Fibroblast of the aortic adventitia (primary cell): ENCODE measurements at places on chromosomes 12 and 14. TPM values are rescaled to one million over a fixed set of nuclear protein-coding genes. Genes with fewer than 3 reads are reported as not detected.

- DNase-seq, result peak; percentile 99
Measured at GRCh38 chr12:2264651-2265232, 212.0 kb downstream of the CACNA1C start.

DNA sequence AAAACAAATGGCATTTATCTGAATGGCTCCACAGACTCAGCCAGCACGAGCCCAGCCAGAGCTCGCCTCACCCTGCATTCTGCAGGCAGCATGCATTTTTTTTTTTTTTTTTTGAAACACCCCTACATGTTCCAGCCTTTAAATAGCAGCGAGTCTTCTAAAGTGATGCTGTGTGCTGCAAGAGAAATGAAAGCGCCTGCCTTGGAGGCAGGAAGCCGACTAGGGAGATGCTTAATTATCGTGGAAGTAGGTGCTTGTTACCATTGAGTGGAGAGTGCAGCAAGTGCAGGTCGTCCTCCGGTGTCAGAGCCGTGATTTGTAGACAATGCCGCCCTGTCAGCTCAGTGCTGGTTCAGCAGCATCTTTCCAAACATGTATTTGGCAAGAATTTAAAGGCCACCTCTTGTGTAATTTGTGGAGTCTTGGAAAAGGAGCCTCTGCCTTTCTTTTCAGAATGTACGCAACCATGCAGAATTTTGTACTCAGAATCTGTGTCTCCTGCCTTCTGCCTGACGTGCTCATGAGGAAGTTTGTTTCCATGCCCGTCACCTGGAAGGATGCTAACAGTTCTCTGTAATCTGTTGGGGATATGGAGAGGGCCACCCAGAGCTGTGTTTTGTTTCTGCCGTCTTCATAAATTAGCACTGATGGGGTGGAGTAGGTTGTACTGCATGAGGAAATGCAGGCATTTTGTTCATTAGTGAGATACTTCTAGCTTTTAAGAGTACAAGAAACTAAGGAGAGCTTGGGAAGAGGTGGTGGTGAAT is 345.9 kb upstream of the RGS6 start:
- peak; percentile 79 for DNase-seq

GRCh38 chr12:68305278-68305677 is 26.9 kb downstream of the MDM1 start:
- no peak for DNase-seq

DNA sequence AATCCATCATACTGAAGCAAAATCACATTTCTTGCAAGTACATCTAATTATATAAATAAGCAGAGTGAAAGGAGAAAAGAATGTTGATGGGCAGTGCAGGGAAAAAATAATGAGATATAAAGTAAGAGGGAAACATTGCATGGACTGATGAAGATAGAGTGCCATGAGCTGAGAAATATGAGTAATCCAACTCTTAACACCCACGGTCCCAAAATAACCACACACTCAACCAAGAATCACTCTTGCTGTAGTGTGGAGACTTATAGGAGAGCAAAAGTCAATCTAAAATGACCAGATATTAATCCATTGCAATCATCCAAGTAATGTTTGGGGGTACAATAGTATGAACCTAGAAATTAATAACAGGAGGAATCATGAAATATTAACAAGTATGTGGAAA is 40.2 kb downstream of the MYF5 start:
- peak; percentile 12 for DNase-seq

- peak; percentile 1 for DNase-seq
Measured at GRCh38 chr12:40300490-40300889, 75.7 kb downstream of the LRRK2 start.

DNA sequence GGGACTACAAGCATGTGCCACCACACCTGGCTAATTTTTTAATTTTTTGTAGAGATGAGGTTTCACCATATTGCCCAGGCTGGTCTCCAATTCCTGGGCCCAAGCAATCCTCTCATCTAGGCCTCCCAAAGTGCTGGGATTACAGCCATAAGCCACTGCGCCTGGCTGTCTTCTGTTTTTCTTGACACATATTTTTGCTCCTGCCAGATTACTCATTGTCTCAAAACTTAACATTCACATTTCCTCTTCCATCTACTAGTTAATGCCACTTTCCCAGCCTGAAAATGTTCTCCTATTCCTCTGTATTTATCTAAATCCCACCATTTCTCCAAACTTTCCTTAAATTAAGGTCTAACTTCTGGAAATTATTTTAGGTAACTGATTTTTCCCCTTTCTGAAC is 36.2 kb upstream of the KCNH3 start:
- peak; percentile 55 for DNase-seq

GRCh38 chr14:31174433-31174832 is 33.2 kb downstream of the HECTD1 start:
- DNase-seq, result no peak

DNA sequence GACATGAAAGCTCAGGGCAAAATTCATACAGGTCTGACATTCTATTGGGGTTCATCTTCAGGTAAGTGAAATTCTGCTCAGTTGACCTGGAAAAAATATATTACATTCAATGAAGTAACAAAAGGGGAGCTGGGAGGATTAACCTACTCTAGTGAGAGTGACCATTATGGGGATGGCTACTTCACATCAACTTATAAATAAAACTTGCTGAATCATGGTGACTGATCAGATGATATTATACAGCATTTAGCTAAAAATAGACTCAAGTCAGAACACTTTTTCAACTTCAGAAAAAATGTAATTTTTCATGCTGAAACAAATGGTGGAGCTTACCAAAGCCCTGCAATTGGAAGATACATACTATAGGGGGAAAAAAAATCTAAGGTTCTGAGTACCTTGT is 800.2 kb downstream of the FSCB start:
- peak; percentile 66 for DNase-seq

DNA sequence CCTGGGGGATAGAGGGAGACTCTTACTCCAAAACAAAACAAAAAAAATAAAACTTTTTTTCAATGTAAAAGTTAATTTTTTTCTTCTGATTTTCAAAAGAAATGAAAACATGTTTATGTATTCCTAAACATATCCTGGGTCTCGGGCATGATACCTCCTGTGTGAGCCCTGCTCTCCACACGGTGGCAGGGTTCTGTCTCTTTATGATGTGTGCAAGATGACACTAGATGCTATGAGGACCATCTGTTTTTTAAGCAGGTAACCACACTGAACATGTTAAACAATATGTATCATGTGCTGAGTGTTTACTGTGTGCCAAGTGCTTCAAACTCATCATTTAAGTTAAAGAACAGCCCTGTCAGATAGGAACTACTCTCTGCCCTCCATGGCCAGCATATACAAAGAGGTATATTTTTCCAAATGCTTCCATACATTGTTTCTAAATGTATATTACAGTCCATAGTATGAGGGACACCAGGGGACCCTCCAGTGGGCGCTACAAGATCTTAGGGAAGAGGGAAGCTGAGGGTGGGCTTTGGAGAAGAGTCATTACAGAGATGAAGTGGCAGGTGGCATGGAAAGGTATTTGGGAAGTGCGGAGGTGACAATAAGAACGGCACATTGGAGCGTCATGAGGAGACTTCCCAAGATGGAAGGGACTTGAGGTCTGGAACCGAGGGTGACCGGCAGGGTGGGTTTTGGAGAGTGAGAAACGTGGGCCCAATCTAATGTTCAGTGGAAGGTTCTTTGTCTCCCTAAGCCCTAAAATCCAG is 28.5 kb downstream of the FOS start:
- no peak for DNase-seq

- DNase-seq, result peak; percentile 38
Measured at GRCh38 chr14:69096781-69097475, 56.0 kb downstream of the DCAF5 start.

DNA sequence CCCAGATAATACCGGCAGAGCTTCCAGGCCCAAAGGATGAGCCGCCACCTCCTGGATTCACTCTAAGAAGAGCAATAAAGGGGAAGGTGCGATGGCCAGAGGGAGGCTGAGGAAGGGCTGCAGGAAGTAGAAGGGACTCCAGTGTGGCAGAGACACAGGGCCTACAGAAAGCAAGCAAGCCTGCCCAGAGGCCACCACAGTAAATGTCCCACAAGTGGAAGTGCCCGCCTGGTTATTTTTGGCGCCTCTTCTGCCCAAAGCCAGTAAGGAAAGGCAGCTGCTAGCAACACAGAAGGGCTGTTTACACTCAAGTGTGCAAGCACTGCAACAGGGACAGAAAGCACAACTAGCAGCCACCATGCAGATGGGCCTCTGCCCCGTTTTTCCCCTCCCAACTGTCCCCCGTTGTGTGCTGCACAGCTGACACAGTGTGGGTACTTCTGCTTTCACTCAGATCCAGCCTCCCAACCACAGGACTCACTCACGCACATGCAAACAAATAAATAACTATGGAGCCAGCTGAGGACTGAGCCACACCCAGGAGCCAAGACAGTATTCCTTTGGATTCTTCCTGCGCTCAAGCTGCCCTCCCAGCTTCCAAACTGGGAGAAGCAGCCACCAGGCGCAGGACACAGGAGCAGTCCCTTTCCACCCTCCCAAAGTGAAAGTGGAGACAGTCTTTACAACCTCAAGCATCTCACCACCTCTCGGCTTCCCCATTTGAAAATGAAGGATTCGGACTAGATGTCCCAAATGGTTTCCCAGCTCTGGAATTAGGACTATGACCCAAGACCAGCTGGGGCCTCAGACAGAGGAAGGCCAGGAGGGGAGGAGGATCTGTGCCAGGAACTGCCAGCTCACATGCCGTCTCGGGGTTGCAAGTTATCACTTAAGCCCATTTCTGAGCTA is 40.0 kb upstream of the PNMA1 start:
- no peak for DNase-seq

- no peak for DNase-seq
Measured at GRCh38 chr14:31939934-31940333, 137.2 kb upstream of the ARHGAP5 start.

GRCh38 chr12:15808652-15809051 is 19.5 kb upstream of the EPS8 start:
- DNase-seq, result peak; percentile 22

- DNase-seq, result no peak
Measured at GRCh38 chr12:48659863-48660262, 22.2 kb downstream of the KANSL2 start.

DNA sequence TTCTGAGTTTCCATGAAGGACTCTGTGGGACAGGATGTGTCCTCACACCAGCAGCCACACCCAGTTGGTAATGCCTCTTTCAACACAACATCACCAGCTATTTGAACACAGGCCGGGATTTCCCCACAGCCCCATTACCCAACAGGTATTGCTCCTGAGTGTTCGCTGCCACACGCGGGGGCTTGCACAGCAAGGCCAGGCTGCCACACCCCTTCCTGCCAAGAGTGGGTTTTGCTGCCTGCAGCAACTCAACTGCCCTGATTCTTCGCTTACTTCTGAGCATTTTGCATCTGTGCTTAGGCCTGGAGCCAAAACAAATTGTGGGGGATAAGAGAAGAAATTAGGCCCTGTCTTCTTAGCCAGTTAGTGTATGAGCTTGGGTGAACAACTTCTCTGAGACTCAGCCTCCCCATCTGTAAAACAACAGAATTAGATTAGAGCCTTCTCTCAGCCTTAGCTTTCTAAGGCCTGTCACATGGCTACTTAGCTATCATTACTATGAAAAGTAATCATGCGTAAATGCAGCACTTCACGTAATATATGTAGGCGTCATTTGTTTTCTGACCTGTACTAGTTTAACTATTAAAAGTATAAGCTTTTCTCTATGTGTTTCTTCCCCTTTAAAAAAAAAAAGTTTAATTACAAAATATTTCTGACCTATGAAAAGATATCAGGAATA is 20.0 kb downstream of the CKAP4 start:
- DNase-seq, result peak; percentile 24

- no peak for DNase-seq
Measured at GRCh38 chr12:42786400-42787148, 197.0 kb upstream of the PRICKLE1 start.

DNA sequence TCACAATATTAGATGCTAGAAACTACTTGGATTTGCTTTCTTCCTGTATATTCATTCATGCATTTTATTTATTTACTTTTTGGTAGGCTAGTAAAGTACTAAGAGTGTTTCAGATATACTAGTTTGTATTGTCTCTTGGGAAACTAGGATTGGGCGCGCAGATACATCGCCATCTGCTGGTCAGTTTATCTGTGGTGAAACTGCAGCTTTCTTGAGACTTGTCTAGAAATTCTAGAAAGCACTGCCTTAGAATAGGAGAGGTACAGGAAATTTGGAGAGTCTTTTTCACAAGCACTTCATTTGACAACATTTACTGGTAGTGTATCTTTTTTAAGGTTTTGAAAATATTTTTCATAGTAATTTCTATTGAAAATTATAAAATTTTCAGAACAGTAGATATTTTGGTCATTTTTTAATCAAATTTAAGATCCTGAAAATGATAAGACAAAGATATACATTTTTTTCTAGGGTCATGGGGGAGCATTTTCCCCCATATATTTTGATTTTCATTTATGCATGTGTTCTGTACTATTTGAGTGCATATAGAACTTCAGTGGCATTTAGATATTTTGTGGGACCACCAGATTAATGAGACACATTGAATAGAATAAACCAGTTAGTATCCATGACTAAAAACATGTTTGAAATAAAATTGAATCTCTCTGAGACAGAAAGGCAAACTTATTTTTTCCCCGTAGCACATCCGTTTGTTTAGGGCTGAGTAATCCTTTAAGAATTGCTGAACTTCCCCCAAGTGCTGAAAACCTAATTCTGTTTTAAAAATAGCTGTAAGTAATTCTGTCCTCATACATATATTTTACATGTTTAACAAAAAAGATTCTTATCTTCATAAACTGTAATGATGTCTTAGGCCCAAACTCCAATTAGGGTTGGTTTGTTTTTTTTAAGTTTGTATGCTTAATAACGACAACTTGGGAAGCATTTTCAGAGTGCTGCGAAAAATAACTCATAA is 44.5 kb downstream of the SLC38A6 start:
- DNase-seq, result peak; percentile 85

TAS2R20 gene
- total RNA-seq, result 1.9 and 5.0 TPM in 2 replicates

PROX2 gene
- total RNA-seq, result not detected in 2 replicates

GPR84 gene
- not detected in 2 replicates for total RNA-seq

KRT1 gene
- not detected in 2 replicates for total RNA-seq

KLRC3 gene
- not detected in 2 replicates for total RNA-seq

MSI1 gene
- total RNA-seq, result not detected in 2 replicates

ZC2HC1C gene
- total RNA-seq, result 0.90 and 1.6 TPM in 2 replicates

GPR162 gene
- total RNA-seq, result 2.6 and 3.5 TPM in 2 replicates

ENDOU gene
- 0.36 TPM in 1 of 2 replicates, not detected in the other for total RNA-seq

TTC6 gene
- total RNA-seq, result 0.16 and 0.36 TPM in 2 replicates

KCNMB4 gene
- 2.0 TPM in 2 replicates for total RNA-seq
